ENCODE measurements at places on chromosomes 13 and 19.
A peak's percentile ranks its signal among the peaks of the same experiment; 100 is the strongest.

GRCh38 chr13:64075543-64076271 lies 2660.1 kb upstream of the PCDH20 start:
- DNase-seq, result no peak

- DNase-seq, result no peak
These were observed 13.6 kb downstream of the HAS1 start for GRCh38 chr19:51710163-51710562.

DNA sequence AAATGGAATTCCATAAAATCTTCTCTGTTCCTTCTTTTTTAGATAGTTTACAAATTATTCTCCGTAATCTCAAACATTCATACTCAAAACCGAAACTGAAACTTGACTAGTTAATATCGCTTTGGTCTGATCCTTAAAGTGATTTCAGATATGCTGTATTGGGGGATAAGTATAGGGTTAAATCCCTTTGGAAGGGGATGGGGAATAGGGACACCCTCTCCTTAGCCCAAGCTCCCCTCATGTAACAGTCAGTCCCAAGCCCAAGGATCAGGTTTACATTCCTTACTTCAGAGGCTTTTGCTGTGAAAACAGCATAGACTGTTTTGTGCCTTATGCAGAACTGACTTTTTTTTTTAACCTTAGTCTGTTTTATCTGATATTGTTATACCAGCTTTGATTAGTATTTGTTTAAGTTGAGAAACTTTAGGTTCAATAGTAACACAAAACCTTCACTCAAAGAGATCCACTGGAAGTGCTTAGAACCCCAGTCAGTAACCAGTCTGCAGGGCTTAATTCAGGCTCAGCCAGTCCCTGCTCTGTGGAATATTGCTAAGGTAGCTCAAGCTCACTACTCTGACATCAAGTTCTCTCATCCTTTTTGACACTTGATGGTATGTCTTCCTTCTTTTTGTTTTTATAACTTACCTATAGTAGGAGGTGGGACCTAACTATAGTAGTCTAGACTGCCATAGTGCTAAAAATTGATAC lies 10.5 kb downstream of the CDADC1 start:
- DNase-seq, result no peak

- DNase-seq, result no peak
These were observed 9.0 kb upstream of the STRN4 start for GRCh38 chr19:46755077-46755852.

DNA sequence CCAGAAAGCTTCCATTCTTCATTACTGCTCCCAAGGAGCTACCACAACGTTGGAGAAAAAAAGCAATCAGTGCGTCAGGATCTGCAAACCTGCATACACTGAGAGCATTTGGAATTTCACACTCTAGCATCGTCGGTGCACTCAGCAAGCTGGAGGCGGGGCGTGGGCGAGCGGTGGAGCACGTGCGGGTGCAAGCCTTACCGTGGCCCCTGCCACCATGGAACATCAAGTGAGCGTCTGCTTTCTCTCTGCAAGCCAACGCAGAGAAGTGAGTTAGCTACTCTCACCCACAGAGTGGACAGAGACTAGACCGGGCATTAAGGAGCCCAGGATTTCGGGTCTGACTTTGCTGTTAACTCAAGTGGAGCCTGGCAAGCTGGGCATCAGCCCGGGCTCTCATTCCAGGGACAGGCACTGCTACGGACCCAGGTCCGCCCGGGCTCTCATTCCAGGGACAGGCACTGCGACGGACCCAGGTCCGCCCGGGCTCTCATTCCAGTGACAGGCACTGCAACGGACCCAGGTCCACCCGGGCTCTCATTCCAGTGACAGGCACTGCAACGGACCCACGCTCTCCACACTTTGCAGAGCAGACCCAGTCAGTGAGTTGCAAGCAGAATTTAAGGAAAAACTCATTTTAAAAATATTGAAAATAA lies 124.1 kb upstream of the SPACA7 start:
- no peak for DNase-seq

- DNase-seq, result peak; percentile 83
These were observed 12.5 kb downstream of the FEM1A start for GRCh38 chr19:4803736-4804695.

DNA sequence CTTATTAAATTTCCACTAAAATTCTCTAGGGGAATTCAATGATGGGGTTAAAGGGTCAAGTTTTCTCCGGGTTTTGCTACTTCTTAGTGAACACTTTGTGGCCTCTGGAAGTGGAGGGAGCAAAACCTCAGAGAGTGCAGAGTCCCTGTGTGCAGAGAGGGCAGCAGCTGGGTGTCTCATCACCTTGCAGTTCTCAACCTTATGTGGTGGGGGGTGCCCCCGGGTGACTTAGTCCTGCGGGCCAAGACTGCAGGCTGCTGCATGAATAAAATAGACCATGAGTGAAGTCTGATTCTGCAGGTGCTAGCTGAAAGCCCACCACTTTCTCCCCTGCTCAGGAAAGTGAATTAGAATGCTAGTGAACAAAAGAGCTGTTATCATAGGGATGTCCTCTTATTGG lies 191.6 kb downstream of the DLEU7 start:
- peak; percentile 11 for DNase-seq

DNA sequence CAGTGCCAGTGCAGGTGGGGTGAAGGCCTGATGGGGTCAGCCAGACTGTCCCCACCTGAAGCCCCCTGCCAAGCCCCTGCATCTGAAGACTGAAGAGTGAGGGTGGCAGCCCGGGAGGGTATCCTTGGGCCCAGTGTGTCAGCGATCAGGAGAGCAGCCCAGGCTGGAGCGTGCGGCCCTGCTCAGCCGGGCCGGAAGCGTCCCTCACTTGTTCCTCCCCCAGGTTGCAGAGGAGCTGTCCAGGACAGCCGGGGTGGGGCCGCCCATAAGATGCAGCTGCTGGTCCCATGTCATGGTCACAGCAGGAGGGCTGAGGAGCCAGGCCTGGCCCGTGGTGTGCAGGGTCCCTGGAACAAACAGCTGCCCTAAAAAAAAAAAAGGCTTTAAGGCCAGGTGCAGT lies 55.4 kb downstream of the KDM4B start:
- DNase-seq, result no peak

- DNase-seq, result no peak
These were observed 309.3 kb downstream of the DCT start for GRCh38 chr13:94170145-94170571.

- no peak for DNase-seq
These were observed 11.6 kb downstream of the SHKBP1 start for GRCh38 chr19:40588110-40588854.

DNA sequence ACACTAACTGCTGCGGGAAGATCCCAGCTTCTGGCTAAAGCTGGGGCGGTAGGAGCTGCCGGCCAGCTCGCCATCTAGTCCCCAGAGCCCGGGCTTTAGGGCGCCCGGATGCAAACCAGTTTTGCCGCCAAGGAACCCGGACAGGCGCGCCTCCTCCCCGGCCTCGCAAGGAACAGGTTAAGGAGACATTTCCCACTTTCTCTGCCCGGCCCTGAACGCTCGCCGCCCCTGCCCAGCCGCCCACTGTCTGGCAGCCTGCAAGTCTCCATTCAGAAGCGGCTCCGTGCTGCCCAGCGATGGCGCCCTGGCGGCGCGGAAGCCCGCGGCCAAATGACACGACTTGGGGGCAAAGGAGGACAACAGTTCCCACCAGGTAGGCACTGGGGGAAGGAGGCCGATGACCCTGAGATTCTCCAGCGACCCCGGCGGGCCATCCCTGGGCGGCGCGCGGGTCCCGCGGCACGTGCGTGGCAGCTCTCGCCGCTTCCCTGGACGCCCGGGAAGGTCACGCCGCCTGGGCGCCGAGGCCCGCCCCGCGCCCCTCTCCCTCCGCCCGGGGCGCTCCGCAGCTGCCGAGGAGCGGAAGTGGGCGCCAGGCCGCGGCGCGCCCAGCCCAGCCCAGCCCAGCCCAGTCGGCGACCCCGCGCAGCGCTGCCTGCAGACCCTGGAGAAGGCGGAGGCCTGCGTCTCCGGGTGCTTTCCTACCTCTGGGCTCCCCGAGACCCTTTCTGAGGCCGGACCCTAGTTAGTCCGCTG lies 42.2 kb upstream of the HNRNPA1L2 start:
- peak; percentile 11 for DNase-seq

DNA sequence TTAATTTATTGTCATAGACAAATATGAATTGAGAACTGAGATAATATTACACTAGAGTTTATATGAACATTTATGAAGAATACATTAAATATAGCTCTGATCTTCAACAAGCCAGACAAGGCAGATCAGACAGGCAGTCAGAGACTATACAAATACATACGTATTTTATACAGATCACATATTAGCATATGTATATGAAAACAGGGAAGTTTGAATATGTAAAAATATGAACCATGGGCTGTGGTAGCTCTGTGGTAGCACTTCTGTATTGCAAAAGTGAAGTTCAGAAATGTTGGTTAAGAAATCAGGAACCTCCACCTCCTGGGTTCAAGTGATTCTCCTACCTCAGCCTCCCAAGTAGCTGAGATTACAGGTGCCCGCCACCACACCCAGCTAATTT lies 20.7 kb downstream of the GPR180 start:
- no peak for DNase-seq

DNA sequence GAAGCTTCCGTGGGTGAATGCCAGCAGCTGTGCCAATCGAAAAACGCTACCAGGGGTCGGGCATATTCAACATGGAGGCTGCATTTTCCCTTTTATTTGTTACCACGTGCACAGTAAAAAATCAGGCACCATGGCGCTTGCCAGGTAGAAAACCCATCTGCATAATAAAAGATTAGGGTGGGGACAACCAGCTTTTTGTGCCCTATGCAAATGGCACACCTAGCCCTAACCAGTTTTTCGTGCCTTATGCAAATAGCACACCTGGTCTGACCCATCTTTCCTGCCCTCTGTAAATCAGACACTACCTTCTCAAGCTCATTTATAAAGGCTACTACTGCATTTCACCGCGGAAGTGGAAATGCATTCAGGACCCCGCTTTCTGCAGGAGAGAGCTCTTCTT lies 62.1 kb upstream of the FREM2 start:
- no peak for DNase-seq

- no peak for DNase-seq
These were observed 199.2 kb downstream of the TEX29 start for GRCh38 chr13:111519490-111520170.

DNA sequence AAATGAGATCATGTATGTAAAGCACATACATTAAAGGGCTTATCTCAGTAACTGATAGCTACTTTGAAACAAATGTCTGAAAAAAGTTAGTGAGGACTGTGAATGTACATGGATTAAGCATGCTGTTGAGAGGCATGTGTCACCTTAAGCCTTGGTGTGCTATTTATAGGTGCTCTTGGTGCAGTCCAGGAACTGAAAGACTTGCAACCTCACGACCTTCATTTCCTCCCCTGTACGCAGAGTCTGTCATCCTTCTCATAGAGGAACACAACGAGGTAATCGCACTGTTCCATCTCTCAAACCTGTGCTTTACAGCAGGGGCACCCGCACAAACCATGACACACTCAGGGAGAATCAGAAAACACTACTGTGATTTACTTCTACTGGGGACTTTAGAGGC lies 65.6 kb downstream of the UFM1 start:
- peak; percentile 40 for DNase-seq

DNA sequence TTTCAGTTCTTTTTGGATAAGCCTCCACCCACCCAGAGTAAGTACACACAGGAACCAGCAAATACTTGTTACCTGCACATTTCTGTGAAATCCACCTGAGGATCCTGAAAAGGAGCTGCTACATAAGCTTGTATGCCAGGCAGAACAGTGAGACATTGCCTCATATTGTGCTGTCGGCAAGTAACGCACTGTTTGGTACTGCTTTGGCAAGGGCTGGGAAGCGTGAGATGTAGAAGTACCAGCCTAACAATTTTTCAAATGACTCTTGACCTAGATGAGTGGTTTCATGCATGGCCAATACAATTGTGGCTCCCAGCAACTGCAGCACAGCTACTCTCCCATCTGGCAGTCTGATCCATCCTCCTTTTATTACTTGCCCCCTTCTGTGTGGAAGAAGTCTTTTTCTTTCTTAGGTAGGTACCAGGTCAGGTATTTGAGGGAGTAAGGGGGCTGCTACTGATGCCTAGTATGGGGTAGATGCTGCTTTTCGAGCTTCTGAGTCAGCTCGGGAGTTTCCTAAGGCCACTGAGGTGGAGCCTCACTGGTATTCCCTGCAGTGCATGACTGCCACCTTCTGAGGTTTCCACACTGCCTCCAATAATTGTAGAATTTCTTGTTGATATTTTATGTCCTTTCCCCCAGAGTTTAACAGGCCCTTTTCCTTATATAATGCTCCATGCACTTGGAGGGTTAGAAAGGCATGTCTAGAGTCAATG lies 52.2 kb downstream of the ZNF737 start:
- peak; percentile 3 for DNase-seq

GRCh38 chr13:35768551-35768950 lies 292.1 kb upstream of the MAB21L1 start:
- no peak for DNase-seq

DNA sequence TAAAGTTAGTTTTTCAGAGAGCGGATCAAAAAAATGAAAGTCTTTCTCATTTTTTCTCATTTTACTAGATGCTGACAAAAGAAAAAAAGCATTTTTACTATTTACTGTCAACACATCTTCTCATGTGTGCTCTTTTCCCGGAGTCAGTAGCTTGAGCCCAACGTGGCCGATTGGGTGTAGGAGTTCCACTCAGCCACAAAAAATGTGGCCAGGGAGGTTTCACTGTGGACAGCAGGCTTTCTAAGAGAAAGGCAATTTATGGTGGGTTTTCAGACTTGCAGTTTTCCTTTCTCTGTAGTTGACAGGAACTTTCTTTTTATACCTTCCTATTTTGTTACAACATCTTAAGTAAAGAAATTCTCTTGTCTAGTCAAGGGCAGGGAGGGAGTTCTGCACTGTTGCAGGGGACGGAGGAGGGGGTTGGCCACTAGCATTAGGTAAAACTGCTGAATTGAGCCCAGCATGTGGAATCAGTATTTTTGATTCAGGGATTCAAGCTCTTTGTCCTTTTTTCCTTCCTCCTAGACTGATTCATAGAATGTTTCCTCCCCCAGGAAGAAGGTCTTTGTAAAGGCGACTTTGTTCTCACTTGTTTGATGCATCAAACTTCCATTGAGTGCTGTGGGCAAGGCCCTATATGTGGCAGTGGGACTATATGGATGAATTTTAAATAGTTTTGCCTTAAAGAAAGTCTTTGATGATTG lies 123.1 kb downstream of the B3GLCT start:
- DNase-seq, result no peak

DNA sequence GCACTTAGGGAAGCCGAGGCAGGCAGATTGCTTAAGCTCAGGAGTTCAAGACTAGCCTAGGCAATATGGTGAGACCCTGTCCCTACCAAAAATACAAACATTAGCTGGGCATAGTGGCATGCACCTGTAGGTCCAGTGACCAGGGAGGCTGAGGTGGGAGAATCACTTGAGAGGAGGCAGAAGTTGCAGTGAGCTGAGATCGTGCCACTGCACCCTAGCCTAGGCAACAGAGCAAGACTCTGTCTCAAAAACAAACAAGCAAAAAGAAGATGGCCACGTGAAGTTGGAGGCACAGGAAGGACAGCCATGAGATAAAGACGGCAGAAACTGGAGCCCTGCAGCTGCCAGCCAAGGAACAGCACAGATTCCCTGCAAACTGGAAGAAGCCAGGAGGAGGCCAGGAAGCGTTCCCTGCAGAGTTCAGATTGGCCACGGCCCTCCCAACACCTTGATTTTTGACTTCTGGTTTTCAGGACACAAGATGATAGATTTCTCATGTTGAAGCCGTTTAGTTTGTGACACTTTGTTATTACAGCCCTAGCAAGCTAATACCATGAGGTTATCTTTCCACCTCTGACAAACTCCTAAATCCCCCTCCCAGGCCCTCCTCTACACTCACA lies 786.7 kb downstream of the UQCRFS1 start:
- DNase-seq, result no peak

- DNase-seq, result no peak
These were observed 197.2 kb downstream of the RAP2A start for GRCh38 chr13:97631158-97631557.

- DNase-seq, result no peak
These were observed 55.7 kb upstream of the ZNF507 start for GRCh38 chr19:32289566-32290210.

GRCh38 chr13:112968380-112968909 lies 569 bp upstream of the MCF2L start:
- DNase-seq, result peak; percentile 55

Data from activated CD8-positive, alpha-beta T cell treated with anti-CD3 and anti-CD28 coated beads for 36 hours (primary cell).